LHCN-M2 (cell line): ENCODE measurements at places on chromosomes 7 and 10. TPM values are rescaled to one million over a fixed set of nuclear protein-coding genes. Genes with fewer than 3 reads are reported as not detected.

DNA sequence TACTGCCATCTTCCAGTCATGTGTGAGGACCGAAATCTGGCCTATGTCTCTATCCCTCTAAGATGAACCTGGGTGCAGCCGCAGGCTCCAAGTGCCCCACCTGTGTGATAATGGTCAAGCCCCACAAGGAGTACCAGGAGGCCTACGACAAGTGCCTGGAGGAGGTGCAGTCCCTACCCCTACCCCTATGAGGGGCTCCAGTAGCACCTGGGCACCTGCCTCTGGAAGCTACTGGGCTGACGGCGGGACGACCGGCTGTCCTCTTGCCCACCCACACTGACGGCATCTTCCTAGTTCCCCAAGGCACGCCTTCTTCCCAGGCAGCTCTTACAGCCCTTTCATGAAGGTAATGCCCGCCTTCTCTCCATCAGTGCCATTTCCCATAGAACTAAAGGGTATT is 47.4 kb downstream of the HOXA1 start:
- DNase-seq = no peak

TFR2 gene
- total RNA-seq = 1.3 TPM in 2 replicates

GRCh38 chr10:14329746-14330173 is 964 bp downstream of the FRMD4A start:
- DNase-seq = no peak

KNDC1 gene
- 0.11 TPM in 1 of 2 replicates, not detected in the other for total RNA-seq

GRCh38 chr7:23055582-23056178 is 41.8 kb upstream of the HYCC1 start:
- DNase-seq = peak; percentile 78

GRCh38 chr10:113165673-113166072 is 215.6 kb downstream of the TCF7L2 start:
- DNase-seq = no peak

SFRP4 gene
- total RNA-seq = 0.32 and 0.46 TPM in 2 replicates

MET gene
- 133 and 149 TPM in 2 replicates for total RNA-seq

DNA sequence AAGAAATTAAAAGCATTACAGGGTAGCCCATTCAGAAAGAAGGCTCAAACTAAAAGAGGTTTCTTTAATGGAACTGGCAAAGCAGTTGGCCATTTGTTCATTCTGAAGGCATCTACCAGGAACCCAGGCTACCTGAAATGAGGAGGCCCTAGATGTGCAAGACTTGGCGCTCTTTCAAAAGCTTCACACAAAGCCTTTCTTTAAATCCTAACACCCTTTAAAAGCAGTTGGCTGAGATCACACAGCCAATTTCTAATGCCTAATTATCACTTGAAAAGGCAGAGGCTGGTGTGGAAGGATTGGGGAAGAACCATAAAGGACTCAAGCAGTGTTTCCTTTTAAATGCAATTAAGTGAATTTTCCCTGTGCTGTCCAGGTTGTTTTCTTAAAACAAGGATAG is 23.2 kb downstream of the PPP1R17 start:
- no peak for DNase-seq

DNA sequence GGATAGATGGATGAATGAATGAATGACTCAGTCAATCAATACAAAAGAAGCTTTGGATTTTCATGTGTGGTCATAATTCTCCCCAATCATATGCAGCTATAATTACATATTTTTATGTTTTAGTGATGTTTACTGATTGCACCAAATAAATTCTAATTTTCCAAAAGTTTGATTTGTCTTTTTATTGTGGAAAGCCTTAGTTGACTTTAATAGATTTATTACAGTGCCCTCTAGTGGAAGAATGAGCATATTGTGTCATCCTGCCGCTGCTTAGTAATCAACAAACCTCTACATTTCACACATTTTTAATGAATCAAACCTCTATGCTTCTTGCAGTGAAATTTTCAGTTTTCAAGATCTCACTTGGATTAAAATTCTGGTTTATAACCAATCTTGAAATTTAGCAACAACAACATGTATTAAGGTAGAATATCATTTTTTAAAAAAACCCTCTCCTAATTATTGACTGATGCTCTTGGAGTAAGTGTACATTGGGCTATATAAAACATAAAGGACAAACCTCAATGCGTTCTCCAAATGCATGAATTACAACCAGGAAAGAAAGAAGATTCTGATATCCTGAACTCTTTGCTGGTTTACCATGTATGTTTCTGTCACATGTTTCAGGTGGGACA is 55.6 kb upstream of the PNLIP start:
- peak; percentile 25 for DNase-seq

BPGM gene
- total RNA-seq = 32.2 and 37.1 TPM in 2 replicates
